A673 (cell line): ENCODE measurements at places on chromosomes 4 and X.
A peak's percentile ranks its signal among the peaks of the same experiment; 100 is the strongest.

- no peak for DNase-seq
These were observed 453.0 kb downstream of the CENPC start for GRCh38 chr4:67092351-67092750.

DNA sequence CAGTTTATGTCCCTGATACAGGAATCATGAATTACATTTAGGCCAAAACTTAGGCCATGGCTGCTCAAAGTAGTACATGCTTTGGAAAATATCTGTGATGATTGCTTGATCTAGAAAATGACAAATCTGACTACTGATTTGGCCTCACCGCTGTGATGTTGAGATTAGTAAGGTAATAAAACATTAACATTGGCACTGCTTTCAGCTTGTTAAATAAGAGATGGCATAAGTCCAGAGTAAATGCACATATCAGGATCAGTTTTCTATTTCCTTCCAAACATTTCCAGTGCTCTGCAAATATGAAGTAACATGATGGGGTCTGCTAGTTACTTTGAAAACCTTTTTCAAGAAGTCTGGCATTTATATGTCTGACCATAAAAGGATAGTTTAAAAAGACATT lies 687.3 kb upstream of the ACTRT1 start:
- DNase-seq = no peak

- DNase-seq = no peak
These were observed 357.5 kb downstream of the RAPGEF2 start for GRCh38 chr4:159460371-159460770.

DNA sequence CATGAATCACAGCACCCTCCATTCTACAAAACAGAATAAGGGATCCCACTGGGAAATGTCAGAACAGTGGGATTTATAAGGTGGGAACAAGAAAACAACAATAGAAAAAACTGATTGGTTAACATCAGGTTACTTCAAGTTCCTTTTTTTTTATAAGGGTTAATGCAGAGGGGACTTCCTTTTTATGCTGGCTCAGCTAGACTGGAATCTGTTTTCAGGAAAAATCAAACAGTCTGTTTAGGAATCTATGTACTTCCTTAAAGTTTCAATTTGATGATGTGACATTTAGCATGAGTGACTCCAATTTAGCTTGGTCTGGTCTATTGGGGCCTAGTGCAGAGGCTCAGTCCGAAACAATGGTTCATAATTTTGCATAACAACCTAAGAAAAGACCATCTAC lies 192.9 kb downstream of the ADGRA3 start:
- no peak for DNase-seq

GRCh38 chrX:124488412-124489161 lies 142.2 kb downstream of the SH2D1A start:
- DNase-seq = no peak

DNA sequence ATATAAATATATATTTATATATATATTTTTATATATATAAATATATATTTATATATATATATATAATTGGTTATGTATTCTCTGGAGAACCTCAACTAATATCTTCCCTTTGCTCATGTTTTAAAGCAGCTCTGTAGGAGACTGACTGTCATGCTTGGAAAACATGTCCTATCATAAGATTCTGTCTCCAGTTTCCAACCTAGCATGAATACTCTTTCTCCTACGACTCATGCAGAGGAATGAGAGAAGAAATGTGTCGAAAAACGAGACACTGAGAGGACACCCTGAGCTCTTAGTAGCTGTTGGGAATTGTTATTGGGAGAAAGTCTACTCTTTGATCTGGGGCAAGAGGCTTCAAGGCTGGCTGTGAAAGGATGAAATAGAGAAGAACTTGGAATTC lies 166.5 kb upstream of the SLIT2 start:
- no peak for DNase-seq

DNA sequence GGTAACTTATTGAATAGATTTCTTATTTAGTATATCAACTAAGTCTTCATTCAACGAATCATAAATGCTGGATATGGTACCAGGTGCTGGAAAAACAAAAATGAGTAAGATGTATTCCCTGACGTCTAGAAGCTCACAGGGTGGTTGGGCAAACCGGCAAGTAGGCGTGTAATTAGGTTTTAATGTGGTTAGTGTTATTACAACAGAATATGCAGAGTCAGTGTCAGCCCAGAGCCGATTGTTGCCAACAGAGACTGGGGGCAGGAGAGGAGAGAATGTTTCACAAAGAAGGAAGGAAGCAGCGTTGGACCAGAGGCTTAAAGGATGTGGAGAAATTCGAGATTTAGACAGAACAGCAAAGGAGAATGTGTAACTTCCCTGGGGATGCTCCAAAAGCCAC lies 111.7 kb downstream of the TENM3 start:
- DNase-seq = peak; percentile 50

DNA sequence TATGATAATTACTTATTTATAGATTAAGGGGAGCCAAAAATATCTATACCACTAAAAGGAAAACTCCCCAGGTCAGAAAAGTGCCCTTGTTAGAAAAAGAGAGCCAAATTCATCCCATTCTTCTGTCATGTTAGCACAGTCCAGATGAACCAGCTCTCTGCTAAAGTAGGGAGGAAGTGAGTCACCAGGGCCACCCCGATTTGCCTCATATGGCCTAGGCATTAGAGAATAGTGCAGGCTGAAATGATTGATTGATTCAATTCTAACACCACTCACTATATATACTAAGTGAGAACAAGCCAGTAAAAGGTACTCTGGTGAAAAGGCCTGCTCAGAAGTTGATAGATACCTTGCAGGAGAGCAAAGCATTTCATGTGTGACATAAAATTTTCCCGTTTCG lies 94.5 kb downstream of the SRPX start:
- no peak for DNase-seq

GRCh38 chrX:125203737-125204578 lies 115.7 kb upstream of the TEX13C start:
- peak; percentile 92 for DNase-seq

DNA sequence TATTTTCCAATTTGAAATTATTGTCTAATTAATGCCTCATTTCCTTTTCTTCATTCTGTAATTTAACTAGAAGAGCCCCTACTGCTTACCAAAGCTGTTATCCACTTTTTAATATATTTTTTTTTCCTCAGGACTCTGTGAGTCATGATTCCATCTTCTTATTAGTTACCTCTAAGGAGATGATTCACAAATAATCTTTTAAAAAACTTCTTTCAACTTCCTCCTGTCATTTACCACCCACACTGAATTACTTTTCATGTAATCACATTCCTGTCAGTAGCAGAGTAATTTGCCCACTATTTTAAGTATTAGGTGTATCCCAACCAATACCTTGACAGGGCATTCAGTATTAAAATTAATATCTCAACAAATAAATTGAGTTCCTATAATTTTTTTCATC lies 470.9 kb upstream of the ADGRL3 start:
- no peak for DNase-seq

GRCh38 chrX:28998609-28999135 lies 411.4 kb downstream of the IL1RAPL1 start:
- DNase-seq = no peak

GRCh38 chr4:142416121-142416520 lies 430.0 kb downstream of the INPP4B start:
- DNase-seq = no peak

DNA sequence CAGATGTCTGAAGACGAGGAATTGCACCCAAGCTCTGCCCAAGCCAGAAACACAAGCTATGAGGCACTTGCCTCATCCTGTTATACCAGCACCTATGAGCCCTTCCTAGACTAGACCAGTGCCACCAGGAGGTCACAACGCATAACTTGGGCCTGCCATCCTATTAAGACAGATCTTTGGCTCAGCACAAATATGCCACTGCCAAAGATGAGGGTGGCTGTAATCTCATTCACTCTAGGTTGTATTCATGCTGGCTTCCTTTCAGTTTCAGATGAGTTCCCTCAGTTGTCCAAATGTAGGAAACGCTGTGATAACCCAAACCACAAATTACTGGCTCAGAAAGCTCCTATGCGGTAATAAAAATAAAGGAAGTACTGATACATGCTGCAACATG lies 76.5 kb upstream of the CITED1 start:
- DNase-seq = no peak
